CD4-positive, alpha-beta T cell treated with Interleukin-17A for 1 hour (primary cell): ENCODE measurements at places on chromosomes 4 and X.

- DNase-seq: no peak
Observed at GRCh38 chr4:168433571-168433970, 46.7 kb downstream of the DDX60L start.

- DNase-seq: peak; percentile 17
Observed at GRCh38 chr4:139167774-139168444, 9.1 kb downstream of the ELF2 start.

- DNase-seq: no peak
Observed at GRCh38 chrX:150196285-150196684, 166.8 kb upstream of the MAMLD1 start.

DNA sequence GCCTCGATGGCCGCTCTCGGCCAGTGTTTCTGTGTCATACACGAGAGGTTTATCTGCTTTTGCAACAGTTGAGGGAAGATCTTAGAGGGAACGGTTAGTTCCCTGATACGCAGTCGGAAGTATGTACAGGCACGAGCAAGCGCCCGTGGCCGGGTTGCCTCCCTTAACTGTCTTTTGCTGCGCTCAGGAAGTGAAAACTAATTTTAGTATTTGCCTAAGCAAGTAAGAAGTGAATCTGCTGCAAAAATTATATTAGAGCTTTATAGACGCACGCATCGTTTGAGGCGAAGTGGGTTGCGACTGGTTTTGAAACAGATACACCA lies 695 bp downstream of the MTM1 start:
- DNase-seq: peak; percentile 52

DNA sequence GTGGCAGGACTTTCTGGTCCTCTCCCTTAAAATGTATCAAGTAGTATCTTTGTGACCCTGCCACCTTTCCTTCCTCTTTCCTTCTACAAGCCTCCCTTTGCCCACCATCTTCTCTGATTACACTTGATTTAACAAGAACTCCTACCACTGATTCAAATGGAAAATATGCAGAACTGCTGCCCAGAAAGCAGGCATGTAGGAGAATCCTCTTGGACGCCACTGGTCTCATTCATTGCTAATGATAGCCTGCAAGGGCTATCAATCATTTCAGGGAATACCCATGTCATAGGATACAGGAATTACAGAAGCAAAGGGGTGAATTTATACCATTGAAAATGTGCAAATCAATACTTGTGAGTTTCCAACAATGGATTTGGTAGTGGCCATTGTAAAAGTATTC lies 294.6 kb upstream of the NRK start:
- no peak for DNase-seq

GRCh38 chr4:62087706-62088105 lies 887.6 kb downstream of the ADGRL3 start:
- no peak for DNase-seq

- no peak for DNase-seq
Observed at GRCh38 chr4:101857176-101857575, 66.6 kb downstream of the BANK1 start.

GRCh38 chr4:105805501-105806120 lies 89.7 kb upstream of the NPNT start:
- DNase-seq: no peak

- no peak for DNase-seq
Observed at GRCh38 chr4:72568959-72569718, at the start of gene ADAMTS3. ADAMTS3 (minus strand) TSS chr4:72569221; CDS start chr4:72568762, 459 bp downstream.

GRCh38 chr4:109574443-109574850 lies 14.4 kb downstream of the MCUB start:
- peak; percentile 46 for DNase-seq

- no peak for DNase-seq
Observed at GRCh38 chrX:120485315-120485637, 16.2 kb upstream of the LAMP2 start.

GRCh38 chr4:19486400-19486799 lies 765.3 kb upstream of the SLIT2 start:
- DNase-seq: no peak

DNA sequence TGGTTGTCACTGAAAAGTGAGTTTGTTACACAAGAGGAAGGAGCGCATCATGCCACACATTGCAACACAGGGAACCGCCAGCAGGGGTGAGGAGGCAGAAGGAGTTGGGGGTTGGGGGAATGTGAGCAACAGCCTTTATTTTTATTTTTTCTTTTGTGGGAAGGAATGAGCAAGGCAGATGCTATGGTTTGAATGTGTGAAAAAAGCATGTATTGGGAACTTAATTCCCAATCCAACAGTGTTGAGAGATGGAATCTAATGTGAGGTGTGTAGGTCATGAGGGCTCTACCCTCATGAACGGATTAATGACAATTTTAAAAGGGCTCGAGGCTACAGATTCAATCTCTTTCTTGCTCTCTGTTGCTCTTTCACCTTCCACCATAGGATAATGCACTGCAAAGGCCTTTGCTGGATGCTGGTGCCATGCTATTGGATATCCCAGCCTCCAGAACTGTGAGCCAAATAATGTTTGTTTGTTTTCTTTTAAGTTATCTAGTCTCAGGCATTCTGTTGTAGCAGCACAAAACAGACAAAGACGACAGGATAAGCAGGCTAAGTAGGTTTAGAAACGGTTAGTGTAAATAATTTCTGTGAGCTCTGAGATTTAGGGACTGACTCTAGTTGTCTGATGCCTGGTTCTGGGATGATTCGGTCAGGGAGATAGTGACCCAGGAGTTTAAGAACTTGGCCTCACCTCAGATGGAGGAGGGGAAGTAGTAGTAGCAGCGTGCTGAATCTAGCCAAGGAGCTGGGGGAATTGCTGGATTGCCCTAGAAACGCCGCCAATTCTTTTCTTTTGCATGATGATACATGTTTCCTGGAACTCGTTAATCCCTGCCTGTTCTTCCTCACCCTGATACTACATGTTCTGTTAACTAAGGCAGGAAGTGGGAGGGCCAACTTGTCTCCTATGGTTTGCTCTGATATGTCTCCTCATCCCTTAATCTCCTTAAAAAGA lies 156.6 kb upstream of the CTSO start:
- DNase-seq: no peak

- DNase-seq: peak; percentile 62
Observed at GRCh38 chr4:40908702-40909362, 159.1 kb downstream of the NSUN7 start.

DNA sequence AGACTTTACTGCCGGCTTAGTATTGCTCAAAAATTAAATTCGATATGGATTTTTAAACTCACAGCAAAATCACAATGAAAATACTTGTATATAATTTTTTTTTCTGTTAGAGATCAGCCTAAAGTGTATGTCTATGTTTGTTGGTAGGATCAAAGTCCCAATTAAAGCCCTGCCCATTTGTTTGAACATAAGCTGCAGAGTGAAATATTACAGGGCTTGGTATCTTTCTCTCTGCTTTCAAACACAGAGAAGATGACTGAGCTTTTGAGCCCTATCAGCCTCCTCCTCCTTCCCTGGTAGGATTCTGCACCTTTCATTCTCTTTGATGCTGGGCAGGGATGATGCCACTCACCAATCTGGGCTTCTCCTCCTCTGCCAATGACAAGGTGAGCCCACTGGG lies 345.4 kb downstream of the PPP1R2C start:
- no peak for DNase-seq

DNA sequence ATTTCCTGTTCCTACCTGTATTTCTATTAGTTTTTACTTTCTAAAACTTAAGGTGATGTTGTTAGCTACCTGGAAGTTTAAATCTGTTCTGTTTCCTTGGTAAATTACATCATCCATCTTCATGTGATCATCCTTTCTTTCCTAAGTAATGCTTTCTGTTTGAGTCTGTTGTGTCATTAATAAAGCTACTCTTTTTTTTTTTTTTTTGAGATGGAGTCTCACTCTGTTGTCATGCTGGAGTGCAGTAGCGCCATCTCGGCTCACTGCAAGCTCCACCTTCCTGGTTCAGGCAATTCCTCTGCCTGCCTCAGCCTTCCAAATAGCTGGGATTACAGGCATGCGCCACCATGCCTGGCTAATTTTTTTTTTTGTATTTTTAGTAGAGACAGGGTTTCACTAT lies 73.3 kb downstream of the FIP1L1 start:
- no peak for DNase-seq

- no peak for DNase-seq
Observed at GRCh38 chrX:37060999-37061398, 52.8 kb downstream of the FAM47C start.

DNA sequence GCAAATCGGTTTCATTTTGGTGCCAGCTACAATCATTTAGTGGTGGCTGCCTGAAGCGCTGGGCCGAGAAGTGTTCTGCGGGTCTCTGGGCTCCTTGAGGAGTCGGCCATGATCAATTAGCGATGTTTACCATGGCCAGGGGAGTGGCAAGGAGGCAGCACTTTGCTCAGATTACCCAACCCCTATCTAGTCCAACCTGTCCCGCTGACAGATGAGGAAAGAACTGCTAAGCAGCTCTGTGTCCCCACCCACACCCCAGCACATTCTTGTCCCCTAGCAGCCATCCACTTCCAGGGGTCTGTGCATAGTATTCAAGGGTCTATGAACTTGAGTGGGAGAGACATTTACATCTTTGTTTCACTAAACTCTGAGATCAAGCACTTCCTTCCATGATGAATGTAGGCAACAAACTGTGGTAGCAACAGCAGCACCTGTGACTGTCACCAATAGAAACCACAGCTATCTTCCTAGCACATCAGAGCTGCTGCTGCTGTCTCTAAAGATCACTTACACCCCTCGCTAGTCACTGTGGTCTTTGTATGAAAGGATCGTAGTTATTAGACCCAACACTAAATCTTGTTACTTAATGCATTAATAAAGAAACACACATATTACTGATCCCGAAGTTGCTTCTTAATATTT lies 331.6 kb downstream of the BCOR start:
- peak; percentile 57 for DNase-seq

- DNase-seq: no peak
Observed at GRCh38 chr4:7341491-7342222, 93.1 kb downstream of the PSAPL1 start.

GRCh38 chr4:20474119-20474518 lies 222.4 kb downstream of the SLIT2 start:
- DNase-seq: no peak

GRCh38 chr4:165656399-165656798 lies 216.6 kb upstream of the TLL1 start:
- no peak for DNase-seq

GRCh38 chr4:1055721-1056590 lies 44.5 kb downstream of the FGFRL1 start:
- peak; percentile 88 for DNase-seq

GRCh38 chrX:7444967-7445366 lies 297.0 kb upstream of the PUDP start:
- DNase-seq: no peak

DNA sequence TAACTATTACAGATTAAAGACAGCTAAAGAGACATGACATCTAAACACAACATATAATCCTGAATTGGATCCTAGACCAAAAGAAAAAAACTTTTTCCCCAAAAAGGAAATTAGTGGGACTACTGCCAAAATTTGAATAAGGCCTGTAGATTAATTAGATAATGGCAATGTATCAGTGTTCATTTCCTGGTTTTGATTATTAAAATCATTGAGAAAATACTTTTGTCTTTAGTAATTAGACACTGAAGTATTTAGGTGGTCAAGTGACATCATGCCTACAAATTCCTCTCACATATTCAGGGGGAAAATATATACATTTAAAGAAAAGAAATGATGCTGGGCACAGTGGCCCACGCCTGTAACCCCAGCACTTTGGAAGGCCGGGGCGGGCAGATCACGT lies 10.4 kb upstream of the USO1 start:
- DNase-seq: no peak

DNA sequence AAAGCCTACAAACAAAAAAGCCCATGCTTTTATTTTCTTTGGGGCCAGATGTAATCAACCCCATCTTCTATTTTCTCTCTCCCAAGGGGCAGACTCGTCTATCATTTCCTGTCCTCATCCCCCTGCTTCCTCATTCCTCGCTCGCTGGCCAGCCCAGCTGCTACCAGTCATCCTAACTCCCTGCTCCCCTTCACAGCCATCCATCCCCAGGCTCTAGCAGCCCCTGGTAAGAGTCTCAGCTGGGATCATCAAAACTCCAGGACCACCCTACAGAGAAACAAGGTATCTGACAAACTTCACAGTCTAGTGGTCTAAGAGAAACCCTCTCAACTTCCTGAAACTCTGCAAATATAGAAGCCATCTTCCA lies 23.6 kb downstream of the SH3KBP1 start:
- no peak for DNase-seq

GRCh38 chrX:110317061-110317819 lies 645 bp downstream of the AMMECR1 start:
- DNase-seq: peak; percentile 29

- DNase-seq: no peak
Observed at GRCh38 chrX:36859231-36859630, 148.9 kb upstream of the FAM47C start.

GRCh38 chrX:72498782-72499181 lies 73.9 kb downstream of the HDAC8 start:
- no peak for DNase-seq

DNA sequence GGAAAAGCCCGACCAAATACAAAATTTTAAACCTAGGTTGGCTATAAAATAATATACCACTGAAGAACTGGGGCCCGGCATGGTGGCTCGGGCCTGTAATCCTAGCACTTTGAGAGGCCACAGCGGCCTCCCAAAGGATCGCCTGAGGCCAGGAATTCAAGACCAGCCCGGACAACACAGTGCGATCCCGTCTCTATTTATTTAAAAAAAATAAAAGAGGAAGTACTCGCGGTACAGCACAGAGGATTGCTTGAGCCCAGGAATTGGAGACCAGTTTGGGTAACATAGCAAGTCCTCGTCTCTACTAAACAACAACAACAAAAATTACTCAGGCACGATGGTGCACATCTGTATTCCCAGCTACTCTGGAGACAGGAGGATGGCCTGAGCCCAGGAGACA lies 44.8 kb upstream of the CDKN2AIP start:
- no peak for DNase-seq

DNA sequence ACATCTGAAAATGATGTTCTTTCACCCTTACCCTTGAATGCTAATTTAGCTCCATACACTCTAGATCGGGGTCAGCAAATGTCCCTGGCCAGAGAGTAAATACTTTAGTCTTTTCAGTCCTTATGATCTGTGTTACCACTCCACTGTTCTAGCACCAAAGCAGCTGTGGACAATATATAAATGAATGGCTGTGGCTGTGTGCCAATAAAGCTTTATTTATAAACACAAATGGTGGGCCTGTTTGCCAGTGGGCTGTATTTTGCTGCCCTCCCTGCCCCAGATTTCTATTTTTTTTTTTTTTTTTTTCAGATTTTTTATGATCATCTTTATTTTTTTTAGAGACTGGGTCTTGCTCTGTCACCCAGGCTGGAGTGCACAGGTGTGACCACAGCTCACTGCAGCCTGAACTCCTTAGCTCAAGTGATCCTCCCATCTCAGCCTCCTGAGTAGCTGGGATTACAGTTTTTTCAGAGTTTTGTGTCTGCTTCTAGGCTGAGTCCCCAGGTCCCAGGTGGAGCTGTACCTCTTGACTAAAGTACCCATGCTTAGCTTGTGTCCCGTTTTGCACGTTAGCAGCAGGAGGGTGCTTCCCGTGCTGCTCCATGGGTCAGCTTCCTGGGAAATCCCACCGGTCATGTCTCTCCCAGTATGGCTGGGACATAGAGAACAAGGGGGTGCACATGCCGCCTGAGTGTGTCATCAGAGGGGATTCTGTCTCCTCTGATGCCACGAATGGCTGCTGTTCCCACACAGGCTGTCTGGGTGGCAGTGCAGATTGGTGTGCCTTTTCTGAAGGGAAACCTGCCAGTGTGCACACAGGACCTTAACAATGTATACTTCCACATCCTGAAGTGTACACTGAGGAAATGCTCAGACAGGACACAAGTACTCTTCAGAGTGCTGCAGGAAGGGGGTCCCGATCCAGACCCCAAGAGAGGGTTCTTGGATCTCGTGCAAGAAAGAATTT lies 16.0 kb upstream of the GRPEL1 start:
- DNase-seq: no peak
